Activated T-helper 9 cell treated with anti-CD3 and anti-CD28 coated beads, Interleukin-2, amount 50 U/mL, for 16 hours (primary cell): ENCODE measurements at places on chromosomes 11 and 22.

- DNase-seq = no peak
These were observed 659.9 kb upstream of the LUZP2 start for GRCh38 chr11:23836981-23837380.

DNA sequence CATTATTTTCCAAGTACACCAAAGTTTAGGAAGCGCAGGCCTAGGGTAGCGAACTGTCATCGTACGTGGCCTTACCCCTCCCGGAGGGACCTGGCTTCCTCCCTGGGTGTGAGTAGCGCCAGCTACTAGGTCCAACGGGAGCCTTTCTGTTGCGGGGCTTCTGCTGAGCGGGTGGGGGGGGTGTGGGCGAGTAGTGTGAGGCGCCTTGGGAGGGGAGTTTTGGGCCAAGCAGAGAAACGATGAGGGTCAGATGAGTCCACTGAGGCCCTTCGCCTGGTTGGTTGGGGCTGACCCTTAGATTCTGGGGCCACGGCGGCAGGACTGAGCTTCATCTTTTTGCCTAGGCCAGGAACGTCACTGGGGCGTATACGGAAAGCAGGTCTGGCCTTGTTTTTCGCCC lies 868 bp downstream of the TEF start:
- DNase-seq = no peak

DNA sequence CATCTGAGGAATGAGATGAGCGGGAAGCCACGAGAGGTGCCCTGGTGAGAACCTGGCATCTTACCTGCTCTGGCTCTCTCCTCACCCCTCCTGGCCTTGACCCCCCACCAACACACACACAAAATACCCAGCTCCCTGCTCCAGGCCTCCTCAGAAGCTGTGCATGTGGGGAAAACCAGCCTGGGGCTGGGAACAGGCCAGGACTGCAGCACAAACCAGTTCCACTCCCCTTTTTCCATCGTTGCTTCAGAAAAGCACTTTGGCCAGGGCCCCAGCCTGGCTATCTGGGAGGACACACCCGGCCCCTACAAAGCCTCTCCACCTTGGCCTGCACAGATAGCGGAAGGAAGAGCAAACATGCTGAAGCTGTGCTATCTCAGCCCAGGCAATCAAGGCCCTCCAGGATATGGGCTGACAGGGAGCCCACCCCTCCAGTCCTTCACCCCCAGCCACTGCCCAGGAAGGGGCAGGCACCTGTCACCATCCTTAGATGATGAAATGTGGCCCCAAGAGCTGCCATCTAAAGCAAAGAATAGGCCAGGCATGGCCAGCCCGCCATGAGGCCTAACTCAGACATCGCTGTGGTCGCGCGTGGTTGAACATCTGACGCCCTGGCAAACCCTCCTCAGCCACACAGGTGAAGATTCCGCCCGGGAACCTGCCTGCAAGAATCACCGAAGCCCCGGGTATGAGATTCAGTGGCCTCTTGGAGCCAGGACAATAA lies 35.4 kb downstream of the PISD start:
- DNase-seq = no peak

DNA sequence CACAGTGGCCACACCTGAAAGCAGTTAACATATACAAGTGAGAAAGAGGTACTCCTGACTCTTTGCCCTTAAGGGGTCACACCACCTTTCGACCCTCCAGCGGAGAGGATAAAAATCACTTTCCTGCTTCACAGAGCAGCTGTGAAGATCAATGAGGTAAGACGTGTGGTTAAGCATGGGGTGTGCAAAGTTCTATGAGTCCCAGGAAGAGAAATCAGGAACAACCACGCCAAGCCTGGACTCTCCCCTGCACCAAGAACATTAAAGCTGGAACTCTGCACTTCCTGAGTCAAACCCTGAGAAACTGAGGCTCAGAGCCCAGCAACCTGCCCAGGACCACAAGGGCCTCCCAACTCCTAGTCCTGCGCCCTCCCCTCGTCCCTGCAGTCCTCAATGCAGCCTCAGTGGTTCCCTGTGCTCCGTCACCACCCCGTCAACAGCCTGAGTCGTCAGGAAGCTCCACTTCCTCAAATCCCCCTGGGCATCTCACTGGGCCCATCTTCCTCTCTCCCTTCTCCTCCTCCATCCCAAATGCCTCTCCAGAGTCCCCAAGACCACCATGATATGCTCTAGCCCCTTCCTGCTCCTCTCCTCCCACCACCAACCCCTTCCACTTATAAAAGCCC lies 17.7 kb downstream of the TNKS1BP1 start:
- DNase-seq = no peak

DNA sequence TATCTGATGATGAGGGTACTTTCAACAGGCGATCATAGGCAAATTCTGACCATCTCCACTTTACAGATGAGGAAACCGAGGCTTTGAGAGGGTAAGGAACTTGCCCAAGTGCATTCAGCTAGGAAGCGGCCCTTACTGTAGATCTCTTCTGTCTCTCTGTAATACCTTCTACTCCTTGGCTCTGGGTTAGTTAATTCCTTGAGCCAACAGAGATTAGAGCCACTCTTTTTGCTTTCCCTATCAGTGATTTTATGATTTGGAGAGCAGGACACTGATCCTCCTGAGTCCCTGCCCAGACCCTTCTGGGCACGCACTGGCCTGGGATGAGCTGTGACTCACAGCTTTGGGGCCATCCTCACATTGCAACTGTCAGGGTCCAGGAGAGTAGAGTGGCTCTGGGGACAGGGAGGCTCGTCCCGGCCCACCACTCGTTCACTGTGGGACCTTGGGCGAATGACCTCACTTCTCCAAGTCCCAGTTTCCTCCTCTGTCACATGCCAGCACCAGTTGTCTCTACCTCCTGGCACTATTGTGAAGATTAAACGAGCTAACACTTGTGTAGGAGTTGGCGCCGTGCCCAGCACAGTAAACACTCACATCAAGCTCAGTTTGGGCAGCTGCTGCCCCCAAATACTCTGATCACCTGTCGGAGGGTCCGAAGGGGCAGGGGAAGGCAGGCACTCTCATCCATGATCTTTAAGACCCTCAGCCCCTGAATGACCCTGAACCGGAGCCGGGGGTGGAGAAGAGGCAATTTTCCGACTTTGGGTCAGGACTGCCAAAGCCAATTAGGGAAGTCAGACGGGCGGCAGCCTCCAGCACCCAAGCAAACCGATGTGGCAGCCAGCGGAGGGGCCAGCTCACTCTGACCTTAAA lies 235.0 kb downstream of the MIAT start:
- no peak for DNase-seq

GRCh38 chr11:115874843-115875242 lies 370.6 kb upstream of the CADM1 start:
- DNase-seq = no peak

- DNase-seq = no peak
These were observed 13.7 kb downstream of the PEX26 start for GRCh38 chr22:18091478-18091877.

DNA sequence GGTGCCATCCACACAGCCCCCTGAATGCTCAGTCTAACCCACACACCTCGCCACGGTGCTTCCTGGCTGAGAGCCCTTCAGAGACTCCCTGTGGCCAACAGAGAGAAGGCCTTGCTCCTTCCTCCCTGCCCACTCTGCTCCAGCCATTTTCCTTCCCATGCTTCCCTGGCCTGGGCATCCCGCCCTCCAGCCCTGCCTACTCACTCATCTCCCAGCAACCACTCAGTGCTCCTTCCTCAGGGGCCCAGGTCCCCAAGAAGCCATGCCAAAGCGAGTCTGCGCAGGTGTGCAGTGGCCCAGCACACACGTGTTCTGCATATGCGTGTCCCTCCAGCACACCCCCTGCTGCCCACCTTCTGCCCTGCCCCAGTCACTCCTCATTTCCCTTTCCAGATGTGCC lies 56.4 kb downstream of the NECTIN1 start:
- no peak for DNase-seq

DNA sequence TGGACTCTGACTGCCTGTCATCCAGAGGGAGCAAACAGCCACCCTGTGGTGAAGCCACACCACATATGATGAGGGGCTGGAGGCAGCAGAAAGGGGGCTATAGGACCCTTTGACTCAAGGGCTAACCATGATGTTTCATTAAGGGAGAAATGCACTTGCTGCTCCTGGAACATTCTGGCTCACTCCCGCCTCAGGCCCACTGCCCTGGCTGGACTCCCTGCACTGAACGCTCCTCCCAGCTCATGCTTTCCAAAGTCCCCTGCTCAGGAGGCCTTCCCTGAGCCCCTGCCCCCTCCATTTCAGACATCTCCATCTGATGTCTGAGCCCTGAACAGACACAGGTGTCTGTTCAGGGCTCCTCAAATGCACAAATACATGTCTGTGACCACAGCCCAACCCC lies 69.1 kb downstream of the CDKN1C start:
- DNase-seq = no peak

DNA sequence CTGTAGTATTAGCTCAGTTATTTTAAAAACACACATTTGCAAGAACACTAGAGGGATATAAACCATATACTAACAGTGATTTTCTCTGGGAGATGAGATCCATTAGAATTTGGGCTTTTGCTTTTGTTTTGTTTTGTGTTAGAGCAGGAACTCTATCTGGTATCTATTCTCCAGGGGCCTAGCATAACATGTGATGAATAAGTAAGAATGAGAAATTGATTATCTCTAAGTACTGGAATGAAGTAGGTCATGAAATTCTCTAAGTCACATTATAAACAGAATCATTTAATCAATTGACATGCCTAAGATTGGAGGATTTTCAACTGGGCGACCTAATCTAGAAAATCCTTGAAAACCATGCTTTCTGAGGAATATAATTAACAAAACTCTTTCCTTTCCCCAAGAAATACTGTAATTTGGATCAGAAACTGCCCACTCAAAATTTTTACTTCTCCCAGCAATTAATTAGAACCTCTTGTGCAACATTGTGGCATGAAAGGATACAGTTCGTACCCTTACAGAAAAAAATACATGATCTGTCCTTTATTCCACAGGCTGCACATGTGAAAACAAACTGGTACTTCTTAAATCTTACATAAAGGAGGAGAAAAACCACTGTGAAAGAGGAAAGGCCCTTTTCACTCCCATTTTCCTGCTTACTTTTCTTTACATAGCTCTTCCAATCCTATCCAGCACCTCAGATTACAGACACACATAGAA lies 93.5 kb downstream of the MRTFA start:
- no peak for DNase-seq

GRCh38 chr11:126864934-126865333 lies 135.6 kb downstream of the KIRREL3 start:
- no peak for DNase-seq

- no peak for DNase-seq
These were observed 97.6 kb downstream of the SWAP70 start for GRCh38 chr11:9761441-9761945.

DNA sequence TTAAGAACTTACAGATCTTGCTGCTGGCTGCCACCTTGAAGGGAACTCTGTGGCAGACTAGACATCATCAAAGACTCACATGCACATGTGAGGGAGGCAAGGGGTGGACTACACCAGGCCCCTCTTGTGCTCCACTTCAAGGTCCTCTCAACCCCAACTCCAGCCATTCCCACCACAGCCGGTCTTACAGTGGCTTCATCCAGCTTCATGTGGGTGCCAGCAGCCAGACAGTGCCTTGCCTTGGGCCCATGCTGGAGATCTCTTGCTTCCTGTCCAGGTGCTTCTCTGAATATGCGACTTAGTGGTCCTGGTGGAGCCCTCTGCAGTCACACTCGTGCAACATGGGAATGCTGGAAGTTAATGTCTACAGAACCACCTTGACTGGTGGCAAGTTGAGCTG lies 44.6 kb upstream of the WNT7B start:
- DNase-seq = no peak

- DNase-seq = no peak
These were observed 373.0 kb upstream of the LARGE1 start for GRCh38 chr22:34293324-34293723.

- no peak for DNase-seq
These were observed 167.3 kb downstream of the DBX1 start for GRCh38 chr11:19992998-19993397.

GRCh38 chr22:19082101-19082500 lies 40.1 kb downstream of the DGCR2 start:
- no peak for DNase-seq

DNA sequence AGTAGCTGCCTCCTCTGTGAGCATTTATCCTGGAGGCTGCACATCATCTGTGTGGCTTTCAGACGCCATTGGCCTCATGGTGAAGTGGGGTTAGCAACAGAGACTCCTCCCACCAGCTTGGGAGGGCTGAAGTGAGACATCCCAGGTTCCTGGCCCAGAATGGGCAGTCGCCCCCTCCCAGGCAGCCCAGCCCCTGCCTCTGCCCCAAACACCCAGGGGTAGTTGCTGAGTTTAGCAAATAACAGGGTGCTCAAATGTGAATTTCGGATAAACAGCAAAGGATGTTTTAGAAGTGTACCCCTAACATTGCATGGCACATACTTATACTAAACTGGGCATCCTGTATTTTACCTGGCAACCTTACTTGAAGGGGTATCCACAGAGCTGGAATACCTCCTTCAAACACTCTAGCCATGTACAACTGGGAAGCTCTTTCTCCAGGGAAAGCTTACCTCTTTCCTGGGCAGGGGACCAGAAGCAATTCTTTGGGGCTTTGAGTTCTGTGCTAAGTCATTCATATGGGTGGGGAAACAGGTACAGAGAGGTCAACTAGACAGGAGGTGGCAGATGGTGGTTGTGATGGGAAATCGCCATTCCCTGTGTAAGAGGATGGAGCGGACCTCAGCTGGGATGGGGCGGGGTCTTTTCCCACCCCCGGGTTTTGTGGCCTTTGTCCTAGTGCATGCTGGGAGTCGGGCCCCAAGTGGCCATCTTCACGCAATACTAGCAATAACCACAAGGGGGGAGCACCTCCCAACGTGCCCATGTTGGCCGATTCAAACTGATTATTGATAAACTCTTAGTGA lies 19.3 kb downstream of the MTFP1 start:
- peak; percentile 31 for DNase-seq

DNA sequence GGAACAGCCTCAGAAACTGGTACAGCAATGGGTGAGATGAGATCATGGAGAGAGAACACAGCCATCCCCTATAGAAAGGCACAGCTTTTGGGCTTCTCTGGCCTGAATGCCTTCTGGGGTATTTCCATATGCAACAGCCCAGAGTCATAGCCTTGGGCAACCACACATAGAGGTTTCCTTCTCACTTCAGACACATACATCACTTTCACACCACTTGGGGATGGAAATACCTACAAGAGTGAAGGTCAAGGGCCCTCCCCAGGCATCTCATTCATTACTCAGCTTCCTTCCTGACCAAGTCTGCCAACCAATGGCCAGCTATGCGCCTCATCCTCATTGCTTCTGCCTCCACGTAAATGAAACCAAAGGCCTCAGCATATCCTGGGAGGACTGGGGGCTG lies 17.7 kb upstream of the OLFML1 start:
- DNase-seq = no peak

GRCh38 chr22:48083502-48083901 lies 1321.1 kb downstream of the TBC1D22A start:
- DNase-seq = no peak

DNA sequence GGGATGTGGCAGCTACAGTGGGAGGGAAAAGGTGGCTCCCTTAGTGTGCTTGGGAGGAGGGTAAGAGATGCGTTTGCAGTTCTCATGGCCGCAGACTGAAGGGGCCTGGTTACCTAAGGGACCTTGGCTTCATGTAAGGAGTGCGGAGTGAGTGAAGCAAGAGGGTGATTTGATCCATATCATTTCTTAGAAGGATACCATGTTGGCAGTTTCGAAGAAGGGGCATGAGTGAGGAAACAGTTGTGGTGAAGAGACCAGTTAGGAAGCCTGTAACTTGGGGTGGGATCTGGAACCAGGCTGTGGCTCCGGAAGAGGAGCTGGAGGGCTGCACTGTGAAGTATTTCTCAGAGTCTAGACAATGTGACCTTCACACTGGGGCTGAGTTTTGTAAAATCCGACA lies 45.0 kb downstream of the ST3GAL4 start:
- DNase-seq = no peak

GRCh38 chr11:12066799-12067508 lies 43.4 kb upstream of the MICAL2 start:
- DNase-seq = no peak

- DNase-seq = no peak
These were observed 13.6 kb downstream of the KRTAP5-5 start for GRCh38 chr11:1643146-1643690.
